ENCODE measurements at places on chromosomes 4 and X.
A peak's percentile ranks its signal among the peaks of the same experiment; 100 is the strongest.

- peak; percentile 75 for DNase-seq
Observed at GRCh38 chr4:2260344-2261109, 1.4 kb downstream of the MXD4 start.

- DNase-seq: peak; percentile 72
Observed at GRCh38 chrX:153969904-153970356, 1.7 kb downstream of the HCFC1 start.

GRCh38 chr4:7384929-7385890 lies 49.5 kb downstream of the PSAPL1 start:
- peak; percentile 48 for DNase-seq

DNA sequence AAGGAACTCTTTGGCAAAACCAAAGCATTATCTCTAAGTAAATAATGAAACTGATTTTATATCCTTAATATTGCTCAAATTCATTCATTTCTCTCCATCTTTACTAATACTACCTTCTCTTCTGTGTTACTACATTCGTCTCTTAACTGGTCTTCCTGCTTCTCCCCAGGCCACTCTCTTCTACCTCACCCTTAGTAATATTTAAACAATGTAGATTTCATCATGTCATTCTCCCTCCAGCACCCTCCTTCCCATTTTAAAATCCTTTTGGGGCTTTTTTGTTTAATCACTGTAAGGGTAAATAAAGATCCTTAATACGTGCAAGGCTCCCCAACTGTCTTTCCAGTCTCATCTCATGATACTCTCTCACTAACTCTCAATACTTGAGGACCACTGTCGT lies 19.4 kb downstream of the FHIP1A start:
- DNase-seq: no peak

- DNase-seq: no peak
Observed at GRCh38 chr4:896216-896615, 35.9 kb downstream of the GAK start.

DNA sequence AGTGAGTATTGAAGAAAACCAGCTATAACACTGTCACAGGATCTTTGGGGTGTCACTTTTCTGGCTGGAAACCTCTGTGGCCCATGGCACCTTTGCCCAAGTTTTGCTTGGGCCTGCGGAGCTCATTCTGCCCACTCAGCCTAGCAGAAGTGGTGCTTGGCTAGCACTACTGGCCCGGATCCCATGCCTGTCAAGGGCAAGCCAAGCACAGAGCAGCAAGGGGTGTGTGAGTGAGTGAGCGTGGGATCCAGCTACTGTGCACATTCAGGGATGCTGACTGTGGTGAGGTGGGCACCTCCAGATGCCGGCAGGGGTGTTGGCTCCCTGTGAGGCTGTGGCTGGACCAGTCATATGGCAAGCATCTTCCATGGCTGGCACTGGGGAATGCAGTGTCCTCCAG lies 55.4 kb upstream of the RASGEF1B start:
- DNase-seq: no peak

DNA sequence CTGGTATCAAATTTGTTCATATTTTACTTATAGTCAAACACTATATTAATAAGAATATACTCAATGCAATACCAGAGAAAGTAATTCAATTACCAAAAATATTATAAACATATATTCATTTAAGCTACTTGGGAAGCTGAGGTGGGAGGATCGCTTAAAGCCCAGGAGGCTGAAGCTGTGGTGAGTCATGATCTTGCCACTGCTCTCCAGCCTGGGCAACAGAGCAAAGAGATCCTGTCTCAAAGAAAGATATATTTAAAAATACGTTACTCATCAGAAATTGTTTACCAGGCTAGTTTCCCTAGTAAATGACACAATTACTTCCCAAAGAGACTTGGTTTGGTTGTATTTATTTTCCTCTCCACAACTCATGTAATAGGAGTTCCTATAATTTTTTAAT lies 433.6 kb downstream of the GASK1B start:
- DNase-seq: no peak

GRCh38 chr4:32440391-32440790 lies 1720.2 kb downstream of the PCDH7 start:
- DNase-seq: no peak

Data from suprapubic skin (tissue), 4 donors.